ENCODE measurements at places on chromosomes 11 and 22. TPM values are rescaled to one million over a fixed set of nuclear protein-coding genes. Genes with fewer than 3 reads are reported as not detected.
A peak's percentile ranks its signal among the peaks of the same experiment; 100 is the strongest.

Gene SYCE3
- total RNA-seq: not detected

Gene E2F8
- not detected for total RNA-seq

Gene PANX3
- total RNA-seq: not detected

Gene TREH
- not detected for total RNA-seq

Gene PRSS23
- total RNA-seq: 1.3 TPM

Gene BTG4
- not detected for total RNA-seq

GRCh38 chr22:46107089-46107664 lies 43.1 kb upstream of the PPARA start:
- no peaks in the 10 kb centered on the region for H3K4me1 ChIP-seq
- H3K4me3 ChIP-seq: no peak overlapping the region

- H3K4me1 ChIP-seq: no peaks in the 10 kb centered on the region
- H3K27ac ChIP-seq: no peak overlapping the region
- H3K4me3 ChIP-seq: no peak overlapping the region
- no peaks in the 10 kb centered on the region for H3K36me3 ChIP-seq
- DNase-seq: no peak
These were observed 4.6 kb downstream of the INSC start for GRCh38 chr11:15119352-15119751.

GRCh38 chr22:40637183-40638150 lies 948 bp upstream of the MRTFA start:
- H3K27ac ChIP-seq: peak overlapping the region; percentile 85
- no peaks in the 10 kb centered on the region for H3K27me3 ChIP-seq
- H3K4me3 ChIP-seq: peak overlapping the region; percentile 84

- DNase-seq: peak; percentile 47
- H3K27ac ChIP-seq: no peak overlapping the region
- H3K4me3 ChIP-seq: no peak overlapping the region
- peaks cover 35% of the 10 kb centered on the region for H3K4me1 ChIP-seq
- no peaks in the 10 kb centered on the region for H3K36me3 ChIP-seq
These were observed 4.3 kb downstream of the SIAE start for GRCh38 chr11:124669193-124669592.

- no peak for DNase-seq
- H3K27me3 ChIP-seq: peaks cover 39% of the 10 kb centered on the region
- H3K27ac ChIP-seq: no peak overlapping the region
- no peak overlapping the region for H3K4me3 ChIP-seq
- H3K4me1 ChIP-seq: peaks cover 9% of the 10 kb centered on the region
- no peaks in the 10 kb centered on the region for H3K36me3 ChIP-seq
These were observed 1.1 kb upstream of the DBX1 start for GRCh38 chr11:20161230-20161918.

DNA sequence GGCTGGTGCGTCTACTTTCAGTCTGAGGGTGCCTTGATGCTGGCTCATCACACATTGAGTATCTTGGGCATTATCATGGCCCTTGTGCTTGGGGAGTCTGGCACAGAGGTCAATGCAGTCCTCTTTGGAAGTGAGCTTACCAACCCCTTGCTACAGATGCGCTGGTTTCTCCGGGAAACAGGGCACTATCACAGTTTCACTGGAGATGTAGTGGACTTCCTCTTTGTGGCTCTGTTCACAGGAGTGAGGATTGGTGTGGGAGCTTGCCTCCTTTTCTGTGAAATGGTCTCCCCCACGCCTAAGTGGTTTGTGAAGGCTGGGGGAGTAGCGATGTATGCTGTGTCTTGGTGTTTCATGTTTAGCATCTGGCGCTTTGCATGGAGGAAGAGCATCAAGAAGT lies 4.9 kb downstream of the TLCD5 start:
- peaks cover 6% of the 10 kb centered on the region for H3K4me1 ChIP-seq
- no peaks in the 10 kb centered on the region for H3K36me3 ChIP-seq
- H3K27me3 ChIP-seq: peaks cover 7% of the 10 kb centered on the region
- no peak for DNase-seq
- no peak overlapping the region for H3K27ac ChIP-seq

- H3K27me3 ChIP-seq: no peaks in the 10 kb centered on the region
- H3K27ac ChIP-seq: no peak overlapping the region
- DNase-seq: no peak
- no peaks in the 10 kb centered on the region for H3K36me3 ChIP-seq
- no peaks in the 10 kb centered on the region for H3K4me1 ChIP-seq
These were observed 84.2 kb downstream of the CCDC83 start for GRCh38 chr11:85939099-85940015.

GRCh38 chr22:47588578-47588960 lies 826.1 kb downstream of the TBC1D22A start:
- no peak for DNase-seq
- no peak overlapping the region for H3K4me3 ChIP-seq
- H3K4me1 ChIP-seq: no peaks in the 10 kb centered on the region
- no peaks in the 10 kb centered on the region for H3K27me3 ChIP-seq
- no peaks in the 10 kb centered on the region for H3K36me3 ChIP-seq
- H3K27ac ChIP-seq: no peak overlapping the region

GRCh38 chr22:50190941-50191741 lies 5.4 kb downstream of the TRABD start:
- peak; percentile 80 for DNase-seq
- peak overlapping the region; percentile 56 for H3K4me3 ChIP-seq
- H3K27me3 ChIP-seq: no peaks in the 10 kb centered on the region

DNA sequence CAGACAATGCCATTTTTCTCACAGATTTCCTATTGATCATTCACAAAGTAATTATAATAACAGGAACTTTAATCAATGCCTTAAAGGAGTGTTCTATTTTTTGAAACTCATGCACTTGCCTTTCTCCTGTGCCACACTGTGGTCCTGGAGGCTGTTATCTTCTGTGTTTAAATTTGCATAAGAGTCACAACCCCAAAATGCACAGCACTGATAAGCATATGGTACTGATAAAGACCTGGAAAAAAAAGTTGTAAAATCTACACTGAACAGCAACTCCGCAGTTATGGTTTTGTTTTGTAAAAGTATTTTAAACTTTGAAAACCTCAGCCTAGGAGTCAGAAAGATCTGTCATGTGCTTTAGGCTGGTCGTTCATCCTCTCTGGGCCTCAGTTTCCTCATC lies 9.1 kb upstream of the CCDC34 start:
- no peaks in the 10 kb centered on the region for H3K36me3 ChIP-seq
- H3K27me3 ChIP-seq: no peaks in the 10 kb centered on the region
- H3K27ac ChIP-seq: no peak overlapping the region
- DNase-seq: no peak

DNA sequence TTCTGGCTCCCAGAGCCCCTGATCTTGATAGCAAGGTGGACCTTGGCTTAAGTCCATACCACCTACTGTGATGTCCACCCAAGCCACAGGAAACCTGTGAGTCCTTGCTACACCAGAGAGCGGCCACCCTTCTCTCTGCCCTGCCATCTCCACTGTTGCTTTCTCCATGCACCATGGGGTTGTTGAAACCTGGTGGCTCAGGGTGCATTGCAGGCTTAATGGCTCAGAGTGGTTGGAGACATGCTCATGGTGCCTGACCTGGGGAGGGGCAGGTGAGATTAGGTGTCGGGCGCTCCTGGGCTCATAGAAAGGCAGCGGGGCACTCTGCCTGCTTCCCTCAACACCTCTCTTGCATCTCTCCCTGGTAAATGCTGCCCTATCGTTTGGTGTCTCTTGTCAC lies 25.0 kb upstream of the CACNG2 start:
- H3K36me3 ChIP-seq: no peaks in the 10 kb centered on the region
- H3K4me1 ChIP-seq: no peaks in the 10 kb centered on the region
- no peak overlapping the region for H3K4me3 ChIP-seq
- H3K27me3 ChIP-seq: no peaks in the 10 kb centered on the region

DNA sequence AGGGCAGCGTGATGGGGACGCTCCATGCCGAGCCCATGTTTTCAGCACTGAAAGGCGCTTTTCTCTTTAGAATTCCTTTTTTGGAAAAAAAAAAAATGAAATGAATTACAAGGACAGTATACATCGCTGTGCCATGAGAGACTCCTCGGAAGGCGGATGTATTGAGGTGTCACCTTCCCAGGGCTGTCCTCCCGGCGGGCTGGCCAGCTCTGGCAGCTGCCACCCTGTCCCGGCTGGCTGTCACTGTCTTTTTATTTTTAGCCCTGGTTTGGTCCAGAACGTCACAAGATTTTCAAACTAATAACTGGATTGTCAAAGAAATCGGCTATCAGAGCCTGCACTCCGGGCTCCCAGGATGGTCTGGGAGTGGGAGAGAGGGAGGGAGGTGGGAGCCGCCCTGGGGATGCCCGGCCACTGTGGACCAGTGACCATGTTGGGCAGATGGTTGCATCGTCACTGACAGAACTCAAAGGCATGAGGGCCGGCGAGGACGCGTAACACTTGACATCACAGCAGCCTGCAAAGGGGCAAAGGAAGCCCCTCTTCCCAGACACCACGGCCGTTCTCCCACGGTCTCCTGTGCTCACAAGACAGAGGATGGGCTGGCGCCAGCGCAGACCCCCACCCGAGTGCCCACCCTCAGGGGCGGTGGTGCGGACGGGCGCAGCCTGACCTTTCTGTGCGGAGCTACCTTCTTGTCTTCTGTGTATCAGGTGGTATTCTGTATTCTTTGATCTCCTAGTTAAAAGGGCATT lies 392.9 kb downstream of the TBC1D22A start:
- no peak for DNase-seq
- no peaks in the 10 kb centered on the region for H3K36me3 ChIP-seq
- H3K4me1 ChIP-seq: no peaks in the 10 kb centered on the region

- no peak for DNase-seq
- no peaks in the 10 kb centered on the region for H3K4me1 ChIP-seq
- H3K4me3 ChIP-seq: no peak overlapping the region
- H3K36me3 ChIP-seq: no peaks in the 10 kb centered on the region
- no peak overlapping the region for H3K27ac ChIP-seq
- H3K27me3 ChIP-seq: no peaks in the 10 kb centered on the region
These were observed 113.8 kb downstream of the NAT10 start for GRCh38 chr11:34219279-34219678.

- H3K27me3 ChIP-seq: no peaks in the 10 kb centered on the region
- H3K4me3 ChIP-seq: no peak overlapping the region
- no peak overlapping the region for H3K27ac ChIP-seq
- H3K4me1 ChIP-seq: peaks cover 36% of the 10 kb centered on the region
- no peaks in the 10 kb centered on the region for H3K36me3 ChIP-seq
- no peak for DNase-seq
These were observed 63.7 kb downstream of the COPB1 start for GRCh38 chr11:14435717-14436512.

- no peaks in the 10 kb centered on the region for H3K27me3 ChIP-seq
- no peaks in the 10 kb centered on the region for H3K4me1 ChIP-seq
- no peak overlapping the region for H3K4me3 ChIP-seq
- no peak overlapping the region for H3K27ac ChIP-seq
These were observed 554.7 kb downstream of the SOX6 start for GRCh38 chr11:15801616-15802015.

GRCh38 chr22:49996518-49997250 lies 15.9 kb downstream of the IL17REL start:
- no peak overlapping the region for H3K4me3 ChIP-seq
- no peaks in the 10 kb centered on the region for H3K27me3 ChIP-seq
- H3K36me3 ChIP-seq: no peaks in the 10 kb centered on the region

- no peak for DNase-seq
- no peak overlapping the region for H3K4me3 ChIP-seq
- no peak overlapping the region for H3K27ac ChIP-seq
These were observed 36.0 kb upstream of the MYH9 start for GRCh38 chr22:36423461-36424404.

DNA sequence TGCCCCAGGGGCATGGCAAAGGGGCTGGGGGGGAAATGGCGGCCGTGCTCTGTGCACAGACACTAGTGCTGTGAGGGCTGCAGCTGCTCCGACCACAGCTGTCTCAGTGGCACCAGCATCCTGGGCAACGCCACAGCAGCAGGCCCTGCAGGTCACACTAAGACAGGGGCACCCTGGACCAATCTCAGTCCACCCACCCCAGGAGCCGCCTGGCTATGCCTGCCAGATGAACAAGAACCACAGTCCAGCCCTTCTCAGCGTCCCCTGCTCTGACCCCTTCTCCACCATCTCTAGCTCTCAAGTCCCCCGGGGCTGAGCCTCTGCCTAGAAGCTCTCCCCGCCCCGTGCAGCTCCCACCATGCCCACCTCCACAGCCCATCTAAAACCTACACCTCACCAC lies 16.5 kb downstream of the TUBGCP6 start:
- peaks cover 27% of the 10 kb centered on the region for H3K36me3 ChIP-seq
- H3K4me3 ChIP-seq: no peak overlapping the region
- no peak overlapping the region for H3K27ac ChIP-seq
- no peaks in the 10 kb centered on the region for H3K4me1 ChIP-seq
- no peak for DNase-seq
- H3K27me3 ChIP-seq: no peaks in the 10 kb centered on the region

GRCh38 chr11:110713449-110713776 lies 1.2 kb upstream of the ARHGAP20 start:
- peaks cover 7% of the 10 kb centered on the region for H3K4me1 ChIP-seq
- no peak overlapping the region for H3K27ac ChIP-seq
- peaks cover 11% of the 10 kb centered on the region for H3K27me3 ChIP-seq
- no peak for DNase-seq

DNA sequence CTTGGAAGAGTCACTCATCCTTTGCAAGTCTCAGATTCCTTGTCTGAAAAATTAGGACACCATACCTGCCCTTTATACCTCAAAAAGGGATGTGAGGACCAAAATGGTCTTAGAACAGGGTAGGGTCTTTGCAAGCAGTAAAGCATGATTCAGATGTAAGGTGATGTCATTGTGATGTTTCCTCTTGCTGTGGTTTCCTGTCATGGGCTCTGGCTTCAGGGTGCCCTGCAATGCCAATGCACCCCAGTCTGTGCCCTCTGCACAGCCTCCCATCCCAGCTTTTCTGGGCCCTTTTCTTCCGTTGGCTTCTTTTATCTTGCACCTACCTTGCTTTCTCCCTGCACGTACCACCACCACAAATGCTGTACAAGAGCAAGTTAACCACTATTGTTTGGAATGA lies 87.8 kb upstream of the NNMT start:
- H3K36me3 ChIP-seq: no peaks in the 10 kb centered on the region
- peak; percentile 34 for DNase-seq
- H3K27ac ChIP-seq: no peak overlapping the region
- no peak overlapping the region for H3K4me3 ChIP-seq
- peaks cover 14% of the 10 kb centered on the region for H3K4me1 ChIP-seq
- H3K27me3 ChIP-seq: no peaks in the 10 kb centered on the region

DNA sequence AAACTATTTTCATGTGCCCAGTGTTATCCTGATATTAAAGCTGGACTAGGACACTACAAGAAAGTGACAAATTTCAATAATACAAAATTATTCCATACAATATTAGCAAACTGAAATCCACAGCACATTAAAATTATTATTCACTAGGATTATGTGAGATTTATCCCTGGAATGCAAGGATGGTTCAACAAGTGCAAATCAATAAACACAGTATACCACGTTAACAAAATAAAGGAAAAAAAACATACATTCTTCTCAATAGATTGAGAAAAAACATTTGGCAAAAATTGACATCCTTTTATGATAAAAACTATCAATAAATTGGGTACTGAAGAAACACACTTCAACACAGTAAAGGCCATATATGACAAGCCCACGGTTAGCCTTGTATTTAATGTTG lies 1758.2 kb upstream of the RAG2 start:
- no peak overlapping the region for H3K27ac ChIP-seq
- no peaks in the 10 kb centered on the region for H3K27me3 ChIP-seq
- no peaks in the 10 kb centered on the region for H3K36me3 ChIP-seq
- no peak for DNase-seq
- H3K4me1 ChIP-seq: no peaks in the 10 kb centered on the region

GRCh38 chr11:86192519-86193257 lies 51.9 kb upstream of the EED start:
- no peak overlapping the region for H3K27ac ChIP-seq
- H3K4me1 ChIP-seq: peaks cover 5% of the 10 kb centered on the region
- no peaks in the 10 kb centered on the region for H3K36me3 ChIP-seq

All from naive thymus-derived CD4-positive, alpha-beta T cell (primary cell).